ENCODE measurements at places on chromosomes 4 and X.

GRCh38 chr4:27763830-27764525 is 903.3 kb downstream of the STIM2 start:
- no peak for DNase-seq

DNA sequence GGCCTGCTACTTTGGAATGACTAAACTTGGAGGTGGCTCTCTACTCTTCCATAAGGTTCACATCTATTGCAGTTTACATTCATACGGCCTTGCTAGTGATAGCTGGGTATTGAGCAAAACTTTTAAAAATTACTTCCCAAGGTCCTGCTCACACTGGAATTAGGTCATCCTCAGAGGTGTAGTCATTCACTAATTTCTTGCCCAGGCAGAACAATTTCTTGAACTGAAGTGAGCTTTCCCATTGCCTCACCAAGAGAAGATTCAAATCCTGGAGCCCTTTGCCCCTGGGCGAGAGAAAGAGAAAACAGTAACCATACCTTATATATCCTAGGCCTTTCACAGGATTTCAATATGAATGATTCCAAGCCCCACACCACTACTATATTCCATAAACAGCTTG is 109.2 kb downstream of the GUCY2F start:
- no peak for DNase-seq

- peak; percentile 73 for DNase-seq
These were observed 106.3 kb upstream of the MID1 start for GRCh38 chrX:10726647-10727046.

DNA sequence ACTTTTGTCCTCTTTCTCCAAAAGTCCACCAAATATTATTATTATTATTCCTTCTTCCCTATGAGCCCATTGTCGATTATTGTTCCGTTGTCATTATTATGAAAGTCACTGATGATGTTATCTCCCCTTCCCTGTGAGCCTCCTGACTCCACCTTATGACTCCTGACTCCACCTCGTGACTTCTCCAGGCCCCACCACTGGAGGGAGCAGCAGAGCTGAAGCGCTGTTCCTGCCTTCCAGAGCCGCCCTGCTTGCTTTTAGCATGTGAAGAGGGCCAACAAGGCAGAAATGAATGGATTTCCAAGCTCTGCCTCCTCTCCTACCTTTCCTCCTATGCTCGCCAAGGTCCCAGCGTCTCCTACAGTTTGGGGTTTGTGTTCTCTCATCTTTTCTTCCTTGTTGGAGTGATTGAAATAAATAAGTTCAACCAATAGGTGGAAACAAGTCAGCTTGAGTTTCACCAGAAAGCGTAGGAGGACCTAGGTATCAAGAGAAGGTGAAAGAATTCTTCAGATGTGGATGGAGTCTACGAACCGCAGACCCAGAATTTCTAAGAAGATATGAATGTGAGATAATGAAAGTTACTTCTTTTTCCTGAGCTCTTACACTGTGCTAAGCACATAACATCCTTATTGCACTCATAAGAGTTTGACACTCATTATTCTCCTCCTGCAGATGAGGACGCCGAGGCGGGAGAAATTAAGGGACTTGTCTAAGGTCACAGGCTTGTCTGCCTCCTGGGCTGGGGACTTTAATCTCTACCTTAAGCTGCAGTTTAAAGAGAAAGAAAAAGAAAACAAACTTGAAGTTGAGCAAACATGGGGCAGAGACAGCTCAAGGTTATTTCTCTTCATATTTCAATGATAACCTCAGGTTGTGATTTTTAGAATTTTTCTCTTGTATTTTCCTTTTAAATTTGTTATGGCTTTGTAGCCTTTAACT is 26.1 kb downstream of the IGSF1 start:
- DNase-seq: peak; percentile 31

- DNase-seq: no peak
These were observed 91.6 kb downstream of the FUNDC1 start for GRCh38 chrX:44451056-44451455.

DNA sequence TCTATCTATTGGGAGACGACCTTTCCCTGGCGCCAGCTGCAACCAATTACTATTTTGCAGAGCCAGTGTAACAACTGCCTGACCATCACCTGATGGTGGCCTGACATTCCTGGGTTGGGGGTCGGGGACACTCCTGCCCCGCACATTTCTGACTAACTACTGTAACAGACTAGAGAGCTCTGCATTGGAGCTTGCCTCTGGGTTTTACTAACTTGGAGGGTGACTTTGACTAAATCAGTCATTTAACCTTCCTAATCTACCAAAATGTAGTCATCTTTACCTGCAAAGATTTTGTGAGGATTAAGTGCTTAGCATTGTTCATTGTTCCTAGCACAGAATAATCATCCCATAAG is 37.5 kb upstream of the ABCG2 start:
- DNase-seq: no peak

DNA sequence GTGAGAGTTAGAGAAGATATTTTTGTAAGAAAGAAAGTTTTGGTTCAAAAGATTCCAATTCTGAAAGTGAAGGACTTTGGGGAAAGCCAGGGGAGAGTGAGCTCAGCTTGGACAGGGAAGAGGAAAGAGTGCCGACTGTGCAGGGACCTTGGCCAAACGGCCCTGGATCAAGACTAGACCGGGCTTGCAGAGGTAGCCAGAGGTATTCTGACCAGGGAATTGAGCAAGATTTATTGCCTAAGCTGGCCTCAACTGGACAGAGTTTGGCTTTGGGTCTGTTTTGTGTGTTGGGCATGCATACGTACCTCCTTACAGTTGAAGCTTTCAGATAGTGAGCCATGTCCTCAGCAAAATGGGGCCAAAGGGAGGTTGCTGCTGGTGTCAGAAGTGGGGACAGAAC is 11.6 kb downstream of the PLAC1 start:
- DNase-seq: no peak

DNA sequence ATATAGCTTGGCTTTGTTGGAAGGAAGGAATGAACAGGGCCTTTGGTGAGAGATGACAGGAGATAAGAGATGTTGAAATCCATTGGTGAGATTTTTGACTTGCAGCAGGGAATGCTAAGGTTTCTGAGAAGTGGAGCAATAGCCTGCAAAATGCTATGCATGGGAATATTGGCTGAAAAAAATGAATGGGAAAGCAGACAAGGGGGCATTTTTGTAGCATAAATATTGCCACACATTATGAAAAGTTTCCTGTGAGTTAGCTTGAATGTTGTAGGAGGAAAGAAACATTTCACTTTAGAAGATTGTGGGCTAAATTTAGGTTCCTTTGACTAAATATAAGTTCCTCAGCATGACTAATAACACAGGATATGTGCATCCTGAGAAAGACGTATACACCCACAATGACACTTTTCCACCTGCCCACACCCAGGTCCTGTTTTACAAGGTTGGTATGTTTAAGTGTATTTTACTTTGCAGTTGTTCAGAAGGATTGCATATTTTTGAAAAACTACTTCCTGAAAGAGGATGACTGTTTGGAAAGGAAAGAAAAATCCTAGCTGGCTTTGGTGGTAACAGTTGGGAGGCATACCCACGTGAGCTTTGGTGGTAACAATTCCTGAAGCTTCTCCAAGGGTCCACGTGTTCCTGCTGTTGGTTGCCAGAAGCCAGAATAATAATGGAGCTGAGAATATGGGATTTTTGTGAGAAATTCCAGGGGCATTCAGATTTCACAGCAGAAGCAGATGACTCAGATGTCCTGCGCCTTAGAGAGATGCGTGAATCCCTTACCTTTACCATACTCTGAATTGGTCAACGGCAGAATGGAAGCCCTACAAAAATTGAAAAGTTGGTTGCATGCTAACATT is 28.5 kb downstream of the PHEX start:
- DNase-seq: peak; percentile 38

DNA sequence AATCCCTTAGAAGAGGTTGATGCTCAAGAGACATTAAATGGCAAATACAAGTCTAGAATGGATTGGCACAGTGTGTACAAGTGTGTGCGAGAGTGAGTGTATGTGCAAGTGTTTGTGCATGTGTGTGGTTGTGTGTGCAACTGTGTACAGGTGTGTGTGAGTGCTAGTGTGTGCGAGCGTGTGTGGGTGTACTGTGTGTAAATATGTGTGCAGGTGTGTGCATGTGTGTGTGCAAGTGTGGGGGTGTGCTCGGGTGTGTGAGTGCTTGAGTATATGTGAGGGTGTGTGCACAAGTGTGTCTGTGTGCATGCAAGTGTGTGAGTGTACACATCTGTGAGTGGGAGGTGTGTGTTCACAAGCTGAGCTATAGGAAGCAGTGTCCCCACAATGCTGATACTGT is 5.9 kb downstream of the TREX2 start:
- DNase-seq: no peak

DNA sequence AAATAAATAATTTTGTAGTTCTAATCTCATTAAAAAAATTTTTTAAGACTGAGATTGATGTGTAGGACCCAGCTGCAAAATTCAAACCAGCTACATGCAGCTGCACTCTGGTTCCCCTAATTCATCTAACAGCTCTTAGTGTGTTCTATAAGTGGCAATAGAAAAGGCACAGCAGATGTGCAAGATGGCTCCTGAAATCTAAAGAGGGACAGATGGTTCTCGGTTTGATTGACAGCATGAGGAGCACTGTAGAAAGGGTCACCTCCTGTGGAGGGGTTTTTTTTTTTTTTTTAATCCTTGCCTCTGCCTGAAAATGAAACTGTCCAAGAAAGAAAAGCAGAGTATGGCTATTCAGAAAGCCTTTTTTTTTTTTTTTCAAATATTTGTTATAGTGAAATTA is 16.9 kb upstream of the OCIAD1 start:
- no peak for DNase-seq

DNA sequence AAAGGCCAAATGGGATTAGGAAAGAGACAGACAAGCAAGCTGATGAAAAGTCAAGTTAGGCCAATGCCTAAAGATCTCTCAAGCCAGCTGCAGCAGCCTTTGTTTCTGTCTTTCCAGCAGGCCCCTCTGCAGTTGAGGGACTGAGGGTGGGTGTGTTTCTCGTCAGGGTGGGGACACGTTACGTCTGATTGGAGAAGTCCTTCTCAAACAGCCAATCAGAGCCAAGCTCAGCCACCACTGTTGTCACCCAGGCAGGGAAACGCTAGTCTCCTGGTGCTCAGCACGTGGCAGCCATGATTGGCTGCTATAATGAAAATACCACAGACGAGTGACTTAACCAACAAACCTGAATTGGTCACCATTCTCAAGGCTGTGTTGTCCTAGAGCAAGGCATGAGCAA is 177.1 kb upstream of the LCORL start:
- no peak for DNase-seq

DNA sequence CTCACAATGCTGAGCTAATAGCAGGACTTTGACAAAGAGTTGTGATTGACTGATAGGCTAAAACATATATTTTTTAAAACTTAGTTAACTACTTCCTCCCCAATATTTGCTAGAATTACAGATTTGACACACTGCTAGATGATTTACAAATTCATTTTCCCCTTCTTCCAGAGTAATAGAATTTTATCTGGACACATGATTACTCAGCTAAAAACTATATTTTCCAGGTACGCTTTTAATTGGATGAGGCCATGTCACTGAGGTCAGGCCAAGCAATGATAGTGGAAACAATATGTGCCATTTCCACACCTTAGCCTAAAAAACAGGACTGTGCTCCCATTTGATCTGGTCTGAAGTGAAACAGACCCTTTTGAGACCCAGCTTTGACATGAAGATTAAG is 193.3 kb upstream of the PGRMC2 start:
- DNase-seq: no peak

GRCh38 chr4:26081795-26082498 is 167.9 kb downstream of the SMIM20 start:
- peak; percentile 53 for DNase-seq

GRCh38 chr4:23297327-23297726 is 592.5 kb downstream of the PPARGC1A start:
- DNase-seq: no peak

DNA sequence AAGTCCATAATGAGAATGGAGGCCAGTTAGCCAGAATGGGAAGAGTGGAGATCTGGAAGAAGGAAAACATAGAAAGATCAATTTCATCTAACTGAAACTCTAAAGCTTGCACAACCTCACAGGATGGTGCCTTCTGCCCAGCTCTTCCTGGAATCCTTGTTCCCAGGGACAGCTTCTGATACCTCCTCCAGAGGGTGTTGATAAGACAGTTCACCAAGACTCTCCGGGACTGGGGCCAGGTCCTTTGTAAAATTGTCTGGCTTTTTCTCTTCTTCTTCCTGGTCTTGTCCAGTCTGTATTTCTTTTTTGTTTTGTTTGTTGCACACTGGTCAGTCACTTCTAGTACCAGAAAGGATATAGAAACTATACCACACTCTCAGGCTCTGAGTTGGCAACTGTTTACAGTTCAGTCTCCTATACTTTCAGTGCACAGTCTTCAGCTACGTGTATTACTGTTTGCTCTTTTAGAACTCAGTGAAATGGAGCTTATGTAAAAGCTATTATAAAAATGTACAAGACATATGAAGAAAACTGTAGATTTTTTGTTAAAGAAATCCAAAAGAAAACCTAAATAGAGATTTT is 142.8 kb upstream of the RPL34 start:
- DNase-seq: no peak

GRCh38 chr4:58515226-58515625 is 1405.0 kb upstream of the IGFBP7 start:
- DNase-seq: no peak

DNA sequence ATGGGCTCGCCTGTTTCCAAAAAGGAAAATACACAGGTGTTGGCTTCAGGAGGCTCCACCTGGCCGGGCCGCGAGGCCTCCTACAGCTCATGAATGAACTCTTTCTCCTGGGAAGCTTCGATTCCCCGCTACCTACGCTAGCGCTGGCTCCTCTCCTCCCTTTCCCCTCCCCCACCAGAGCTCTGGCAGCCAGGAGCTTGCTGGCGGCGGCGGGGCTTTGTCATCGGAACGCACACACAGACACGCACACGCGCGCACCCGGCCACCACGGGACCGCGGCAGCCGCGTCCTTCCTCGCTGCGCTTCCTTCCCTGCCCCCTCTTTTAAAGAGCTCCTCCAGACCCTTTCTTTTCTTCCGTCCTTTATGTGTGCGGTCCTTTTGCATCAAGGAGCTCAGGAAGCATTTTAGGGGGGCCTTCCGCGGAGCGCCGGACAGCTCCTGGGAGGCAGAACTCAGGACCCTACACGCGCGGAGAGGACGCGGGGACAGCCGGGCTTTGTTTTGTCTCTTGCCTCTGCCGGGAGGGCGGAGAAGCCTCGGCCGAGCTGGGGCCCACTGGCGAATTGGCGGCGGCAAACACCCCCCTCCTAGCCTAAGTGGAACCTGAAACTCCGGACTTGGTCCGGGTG is 70.2 kb upstream of the BCOR start:
- DNase-seq: peak; percentile 24

GRCh38 chrX:150365990-150366911 is 3.1 kb downstream of the MAMLD1 start:
- peak; percentile 54 for DNase-seq

DNA sequence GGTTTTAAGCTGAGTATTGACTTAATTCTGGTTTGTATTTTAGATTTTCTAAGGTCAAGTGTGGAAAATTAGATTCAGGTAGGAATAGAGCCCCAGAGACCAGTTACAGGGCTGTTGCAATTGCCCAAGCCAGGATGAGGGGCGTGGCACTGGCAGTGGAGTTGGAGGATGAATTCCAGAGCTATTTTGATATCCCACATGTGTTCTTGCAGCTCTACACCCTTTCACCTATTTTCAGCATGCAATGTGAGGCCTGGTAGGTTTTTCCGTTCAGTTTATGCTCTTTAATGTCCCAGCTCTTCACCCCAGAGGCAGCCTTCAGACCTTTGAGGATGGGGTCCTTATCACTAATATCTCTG is 17.9 kb upstream of the OGT start:
- no peak for DNase-seq
